ENCODE measurements at places on chromosomes 7 and 10.
A peak's percentile ranks its signal among the peaks of the same experiment; 100 is the strongest.

GRCh38 chr7:100860702-100861615, 6.2 kb upstream of the TRIP6 start:
- DNase-seq = no peak

DNA sequence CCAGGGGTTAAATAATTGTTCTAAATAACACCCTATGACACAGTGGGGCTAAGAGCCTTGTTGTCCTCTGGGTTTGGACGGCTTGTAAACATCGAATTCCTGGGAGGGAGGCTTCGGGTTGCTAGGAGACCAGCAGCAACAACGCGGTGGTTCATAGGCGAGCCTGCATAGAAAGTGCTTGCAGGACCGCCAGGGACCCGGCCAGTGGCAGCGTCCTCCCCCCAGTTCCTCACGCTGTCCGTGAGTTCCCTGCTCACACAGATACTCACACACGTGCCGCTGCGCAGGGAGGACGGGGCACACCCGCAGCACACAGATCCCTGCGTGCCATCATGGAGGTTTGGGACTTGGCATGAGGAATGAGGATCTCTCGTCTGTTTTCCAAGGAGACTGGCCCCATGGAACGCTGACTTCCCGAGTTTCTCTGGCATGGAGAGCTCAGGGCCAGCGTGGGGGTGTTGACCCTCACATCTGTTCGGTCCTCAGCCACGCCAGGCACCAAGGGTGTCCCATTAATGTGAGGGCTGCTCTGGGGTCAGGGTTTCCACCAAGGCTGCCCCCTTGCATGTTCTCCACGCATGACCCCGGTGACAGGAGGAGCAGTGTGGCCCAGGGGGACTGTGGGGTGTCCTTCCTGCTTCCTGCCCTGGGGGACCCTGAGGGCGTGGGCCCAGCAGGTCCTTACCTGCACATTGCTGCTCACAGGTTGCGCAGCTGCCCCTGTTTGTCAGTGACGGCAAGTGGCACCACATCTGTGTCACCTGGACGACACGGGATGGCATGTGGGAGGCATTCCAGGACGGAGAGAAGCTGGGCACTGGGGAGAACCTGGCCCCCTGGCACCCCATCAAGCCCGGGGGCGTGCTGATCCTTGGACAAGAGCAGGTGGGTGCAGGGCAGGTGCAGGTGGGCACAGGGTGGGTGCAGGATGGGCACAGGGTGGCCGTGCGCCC, 9.7 kb downstream of the NPTX2 start:
- no peak for DNase-seq

- peak; percentile 16 for DNase-seq
Observed at GRCh38 chr7:140284062-140284461, 107.3 kb upstream of the KDM7A start.

GRCh38 chr10:92699518-92700381, 10.0 kb downstream of the HHEX start:
- peak; percentile 39 for DNase-seq

DNA sequence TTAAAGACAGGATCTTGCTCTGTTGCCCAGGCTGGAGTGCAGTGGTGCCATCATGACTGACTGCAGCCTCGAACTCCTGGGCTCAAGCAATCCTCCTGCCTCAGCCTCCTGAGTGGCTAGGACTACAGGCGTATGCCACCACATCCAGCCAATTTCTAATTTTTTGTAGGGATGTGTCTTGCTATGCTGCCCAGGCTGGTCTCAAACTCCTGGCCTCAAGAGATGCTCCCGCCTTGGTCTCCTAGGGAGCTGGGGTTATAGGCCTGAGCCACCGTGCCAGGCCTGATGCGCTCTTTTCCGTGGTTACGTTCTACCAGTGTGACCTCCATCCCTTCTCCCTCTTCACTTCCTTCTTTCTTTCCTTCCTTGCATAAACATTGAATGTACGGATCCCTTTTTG, 34.2 kb upstream of the IL15RA start:
- DNase-seq = no peak

GRCh38 chr7:144784943-144785342, 50.9 kb downstream of the TPK1 start:
- no peak for DNase-seq

DNA sequence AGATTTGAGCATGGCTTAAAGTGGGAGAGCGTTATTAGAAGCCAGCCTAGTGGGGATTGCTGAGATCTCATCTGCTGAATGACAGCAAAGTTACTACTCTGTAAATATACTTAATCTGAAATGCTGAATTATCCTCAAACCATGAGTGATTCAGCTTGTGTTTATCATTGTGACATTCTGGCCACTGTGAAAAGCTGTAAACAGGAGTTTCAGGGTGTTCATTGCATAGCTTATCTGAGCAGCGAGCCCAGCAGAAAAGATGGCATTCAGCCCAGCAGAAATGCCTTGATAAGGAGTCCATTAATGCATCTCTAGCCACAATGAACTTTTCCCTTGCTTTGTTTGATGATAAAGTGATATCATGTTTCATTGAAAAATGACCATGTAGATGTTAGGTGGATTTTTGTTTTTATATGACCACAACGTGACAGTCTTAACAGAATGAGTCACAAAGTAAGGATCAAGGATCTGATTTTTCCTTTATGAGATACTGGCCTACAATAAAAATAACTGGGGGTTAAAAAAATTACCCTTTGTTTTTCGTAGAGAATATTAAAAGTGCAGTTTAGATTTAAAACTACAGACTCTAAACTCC, 7.8 kb downstream of the TES start:
- DNase-seq = no peak

DNA sequence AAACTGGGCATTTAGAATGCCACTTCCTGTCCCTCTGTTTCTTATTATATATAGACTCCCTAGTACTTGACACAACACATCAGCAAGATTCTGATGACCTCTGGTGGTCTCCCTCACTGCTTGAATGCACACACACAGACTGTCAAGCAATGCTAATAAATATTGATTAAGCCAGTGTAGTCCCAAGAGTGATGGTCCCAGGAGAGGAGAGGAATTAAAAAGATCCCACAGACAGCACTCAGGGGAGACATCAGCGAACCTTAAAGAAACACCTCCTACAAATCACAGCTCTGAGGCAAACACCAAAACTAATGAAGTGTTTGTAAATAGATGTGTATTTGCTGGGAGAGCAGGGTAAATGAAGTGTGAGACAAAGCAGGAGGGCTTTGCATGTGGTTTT, 1291.2 kb downstream of the XPNPEP1 start:
- no peak for DNase-seq

- no peak for DNase-seq
Observed at GRCh38 chr10:132739225-132739613, 46.7 kb downstream of the NKX6-2 start.

DNA sequence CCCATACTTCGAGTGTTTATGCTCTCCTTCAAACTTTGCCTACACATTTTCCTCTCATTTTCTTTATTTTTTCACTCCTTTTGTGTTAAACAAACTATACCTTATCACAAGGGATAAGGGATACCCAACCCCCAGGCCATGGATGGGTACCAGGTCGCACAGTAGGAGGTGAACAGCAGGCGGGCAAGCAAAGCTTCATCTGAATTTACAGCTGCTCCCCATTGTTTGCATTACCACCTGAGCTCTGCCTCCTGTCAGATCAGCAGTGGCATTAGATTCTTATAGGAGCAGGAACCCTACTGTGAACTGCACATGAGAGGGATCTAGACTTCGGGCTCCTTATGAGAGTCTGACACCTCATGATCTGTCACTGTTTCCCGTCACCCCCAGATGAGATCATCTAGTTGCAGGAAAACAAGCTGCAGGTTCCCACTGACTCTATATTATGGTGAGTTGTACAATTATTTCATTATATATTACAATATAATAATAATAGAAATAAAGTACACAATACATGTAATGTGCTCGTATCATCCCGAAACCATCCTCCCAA, 28.5 kb downstream of the ZC3HC1 start:
- no peak for DNase-seq

DNA sequence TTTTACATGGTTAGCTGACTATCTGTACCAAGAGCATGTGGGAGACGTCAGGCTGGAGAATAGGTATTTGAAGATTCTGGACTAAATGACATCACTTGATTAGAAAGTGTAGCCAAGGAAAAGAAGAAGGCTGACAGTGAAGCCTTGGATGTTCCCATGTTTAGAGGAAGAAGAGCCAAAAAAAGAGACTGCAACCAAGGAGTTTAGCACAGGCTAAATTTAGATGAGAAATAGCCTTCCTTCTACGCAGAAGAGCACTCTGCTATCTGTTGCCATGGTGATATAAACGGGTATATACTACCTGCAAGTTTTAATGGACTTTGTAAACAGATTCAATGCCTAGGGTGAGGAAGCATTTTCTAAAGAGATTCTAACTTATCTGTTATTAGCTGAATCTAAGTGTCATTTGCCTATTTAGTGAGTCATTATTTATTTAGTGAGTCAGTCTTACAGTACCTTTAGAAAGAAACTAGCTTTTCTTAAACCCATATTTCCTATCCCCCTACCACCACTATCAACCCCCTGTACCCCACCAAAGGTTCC, 69.8 kb downstream of the CDK6 start:
- no peak for DNase-seq

DNA sequence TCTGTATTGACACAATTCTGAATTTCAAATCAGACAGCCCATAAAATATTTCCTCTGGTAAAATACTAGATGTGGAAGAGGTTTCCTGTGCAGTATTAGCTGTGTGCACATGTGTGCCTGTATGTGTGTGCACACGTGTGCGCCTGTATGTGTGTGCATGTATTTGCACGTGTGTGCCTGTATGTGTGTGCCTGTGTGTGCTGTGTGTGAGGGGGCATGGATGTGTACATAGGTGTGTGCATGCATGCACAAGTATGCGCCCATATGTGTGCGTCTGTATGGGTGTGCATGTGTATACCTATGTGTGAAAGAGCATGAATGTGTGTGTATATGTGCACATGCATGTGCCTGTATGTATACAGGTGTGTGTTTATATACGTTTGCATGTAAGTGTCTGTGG, 191.4 kb downstream of the KLF6 start:
- no peak for DNase-seq

DNA sequence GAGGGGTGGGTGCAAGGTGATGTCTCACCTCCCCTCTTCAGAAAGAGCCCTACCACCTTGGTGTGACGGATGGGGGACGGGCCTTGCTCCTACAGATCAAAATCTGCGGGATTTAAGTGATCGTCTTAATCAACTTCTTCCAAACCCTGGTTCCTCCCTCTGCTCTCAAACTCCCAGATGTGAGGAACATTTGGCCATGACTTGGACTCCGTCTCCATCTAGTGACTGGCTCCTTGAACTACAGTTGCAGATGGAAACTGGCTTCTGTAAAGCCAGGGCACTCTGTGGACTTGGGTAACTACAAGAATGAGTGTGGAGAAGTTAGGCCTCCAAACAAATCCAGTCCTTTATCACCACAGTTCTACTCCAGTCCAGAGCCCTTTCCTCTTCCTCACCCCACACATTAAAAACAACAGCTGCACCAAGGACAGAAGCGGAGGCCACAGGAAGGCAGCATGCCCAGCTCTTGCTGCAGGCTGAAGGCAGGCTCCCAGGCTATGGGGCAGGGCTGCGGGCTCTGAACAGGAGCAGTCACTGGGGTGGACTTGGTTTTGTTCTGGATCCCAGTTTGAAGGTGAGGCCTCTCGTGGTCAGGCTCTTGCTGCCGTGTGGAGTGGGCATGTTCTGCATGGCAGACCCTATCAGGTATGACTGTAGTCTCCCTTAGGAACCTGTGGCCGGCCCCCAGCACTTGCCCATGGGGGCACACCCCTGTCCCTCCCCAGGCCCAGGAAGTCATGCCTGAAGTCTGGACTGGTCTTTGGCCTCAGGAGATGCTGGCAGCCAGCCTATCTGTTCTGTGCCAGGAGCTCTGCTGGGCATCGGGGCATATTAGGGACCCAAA, 79.4 kb downstream of the VWC2 start:
- DNase-seq = peak; percentile 83

DNA sequence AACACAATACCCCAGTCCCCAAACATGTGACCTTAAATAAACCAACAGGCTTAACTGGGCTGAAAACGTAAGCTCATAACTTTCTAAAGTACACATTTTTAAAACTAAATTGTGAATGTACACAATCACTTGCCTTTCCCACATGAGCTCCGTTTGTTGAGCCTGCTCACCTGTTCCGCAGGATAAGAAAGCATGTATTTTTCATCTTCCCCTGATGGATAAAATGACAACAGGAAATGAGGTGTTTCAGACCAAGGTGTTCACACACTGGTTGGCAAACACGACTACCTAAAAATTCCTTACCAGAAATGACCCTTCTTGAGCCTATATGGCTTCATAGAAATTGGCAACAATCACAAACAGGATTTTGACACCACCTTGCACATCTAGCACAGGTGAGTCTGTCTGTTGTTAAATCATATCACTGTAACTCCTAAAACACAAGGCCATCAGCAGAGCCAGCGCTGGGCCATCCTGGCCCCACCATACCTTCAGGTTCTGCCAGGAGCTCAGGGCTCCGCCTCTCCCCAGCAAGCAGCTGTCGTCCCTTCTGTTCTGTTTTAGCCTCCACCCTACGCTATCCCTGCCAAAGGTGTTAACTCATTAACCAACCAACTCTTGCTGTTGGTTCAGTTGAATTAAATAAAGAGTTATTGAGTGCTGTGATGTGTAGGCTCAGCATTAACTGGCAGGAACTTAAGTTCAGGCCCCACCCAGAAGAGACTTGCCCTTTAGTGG, 73.6 kb upstream of the RNF32 start:
- DNase-seq = no peak

GRCh38 chr7:12257582-12257981, 46.5 kb downstream of the TMEM106B start:
- peak; percentile 78 for DNase-seq

DNA sequence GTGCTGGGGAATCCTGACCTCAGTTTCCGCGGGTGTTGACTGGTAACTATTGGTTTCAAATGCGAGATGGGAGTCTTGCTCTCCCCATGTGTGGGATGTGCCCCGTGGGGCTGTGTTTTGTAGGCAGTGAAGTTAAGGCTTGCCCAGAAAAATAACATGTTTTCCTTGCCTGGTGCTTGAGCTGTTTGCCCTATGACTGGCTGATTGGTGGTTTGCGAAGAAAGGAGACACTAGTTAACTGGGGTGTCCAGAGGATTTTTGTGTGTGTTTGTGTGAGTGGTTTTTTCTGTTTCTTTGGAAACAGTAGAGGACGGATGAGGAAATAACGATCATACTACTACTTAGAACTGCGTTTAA, 61.9 kb downstream of the CREB5 start:
- DNase-seq = no peak

- DNase-seq = no peak
Observed at GRCh38 chr7:5779141-5779540, 2.3 kb downstream of the RNF216 start.

DNA sequence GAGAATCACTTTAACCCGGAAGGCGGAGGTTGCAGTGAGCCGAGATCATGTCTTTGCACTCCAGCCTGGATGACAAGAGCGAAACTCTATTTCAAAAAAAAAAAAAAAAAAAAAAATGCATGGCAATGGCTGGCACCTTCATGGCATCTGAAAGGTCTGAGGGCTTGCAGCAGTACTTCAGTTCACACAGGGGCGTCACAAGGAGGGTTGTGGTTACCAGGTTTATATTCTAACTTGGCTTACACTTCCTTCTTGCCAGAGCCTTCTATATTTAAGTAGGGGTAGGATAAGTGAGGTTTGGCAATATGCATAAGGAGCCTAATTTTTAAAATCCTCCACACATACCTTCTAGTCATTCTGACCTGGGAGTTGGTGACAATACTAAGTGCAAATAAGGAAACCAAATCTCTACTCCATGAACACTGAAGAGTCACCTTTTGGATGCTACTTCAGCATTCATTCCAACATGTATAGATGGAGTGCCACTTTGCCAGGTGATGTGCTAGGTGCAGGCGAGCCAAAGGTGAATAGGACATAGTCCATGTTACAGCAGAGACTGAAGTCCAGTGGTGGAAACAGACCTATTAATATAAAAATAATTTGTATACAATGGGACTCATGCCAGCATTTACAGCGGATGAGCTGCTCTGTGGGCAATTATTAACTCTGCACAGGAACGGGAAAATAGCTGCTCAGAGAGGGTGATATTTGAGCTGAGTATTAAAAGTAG, 57.8 kb upstream of the PDCD4 start:
- no peak for DNase-seq

Measured in NAMALWA (cell line).